ENCODE measurements at places on chromosomes 3 and 15. TPM values are rescaled to one million over a fixed set of nuclear protein-coding genes. Genes with fewer than 3 reads are reported as not detected.

GRCh38 chr15:59247364-59247763 lies 40.7 kb downstream of the LDHAL6B start:
- no peak overlapping the region for H3K27ac ChIP-seq
- H3K4me1 ChIP-seq: no peaks in the 10 kb centered on the region
- no peaks in the 10 kb centered on the region for H3K27me3 ChIP-seq
- H3K4me3 ChIP-seq: no peak overlapping the region

The MKRN2OS gene
- 0.25 TPM for total RNA-seq

DNA sequence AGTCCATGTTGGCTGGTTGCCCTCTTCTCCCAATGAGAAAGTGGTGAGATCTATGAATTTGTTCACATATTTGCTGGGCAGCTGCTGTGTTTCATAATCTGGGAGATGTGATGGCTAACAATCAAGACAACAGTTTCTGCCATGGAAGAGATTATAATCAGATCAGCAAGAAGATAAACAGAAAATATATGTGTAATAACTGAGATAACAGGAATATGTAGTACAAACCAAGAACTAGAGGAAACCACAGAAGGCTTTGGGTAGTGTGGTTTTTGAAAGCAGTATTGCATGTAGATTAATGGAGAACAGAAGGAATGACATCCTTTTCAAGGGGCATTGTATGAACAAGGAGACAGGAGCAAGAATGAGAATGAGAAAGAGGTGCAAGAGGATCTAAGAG lies 12.2 kb upstream of the CSTA start:
- H3K27me3 ChIP-seq: no peaks in the 10 kb centered on the region
- no peak for DNase-seq

GRCh38 chr3:149153402-149153801 lies 24.0 kb downstream of the HPS3 start:
- H3K4me3 ChIP-seq: no peak overlapping the region
- no peak for DNase-seq
- no peaks in the 10 kb centered on the region for H3K27me3 ChIP-seq
- H3K27ac ChIP-seq: no peak overlapping the region

The EFCAB12 gene
- 0.26 TPM for total RNA-seq

The GOLGA8T gene
- 0.32 TPM for total RNA-seq

Data from astrocyte (in vitro differentiated cells and primary cell).